ENCODE measurements at places on chromosomes 4 and X. TPM values are rescaled to one million over a fixed set of nuclear protein-coding genes. Genes with fewer than 3 reads are reported as not detected.

The UGDH gene
- 358 TPM for total RNA-seq

The GYPE gene
- 1.3 TPM for total RNA-seq

The KLB gene
- not detected for total RNA-seq

The CLNK gene
- not detected for total RNA-seq

The TLR1 gene
- 3.6 TPM for total RNA-seq

All from NCI-H460 (cell line).